ENCODE measurements at places on chromosomes 7 and 10.

DNA sequence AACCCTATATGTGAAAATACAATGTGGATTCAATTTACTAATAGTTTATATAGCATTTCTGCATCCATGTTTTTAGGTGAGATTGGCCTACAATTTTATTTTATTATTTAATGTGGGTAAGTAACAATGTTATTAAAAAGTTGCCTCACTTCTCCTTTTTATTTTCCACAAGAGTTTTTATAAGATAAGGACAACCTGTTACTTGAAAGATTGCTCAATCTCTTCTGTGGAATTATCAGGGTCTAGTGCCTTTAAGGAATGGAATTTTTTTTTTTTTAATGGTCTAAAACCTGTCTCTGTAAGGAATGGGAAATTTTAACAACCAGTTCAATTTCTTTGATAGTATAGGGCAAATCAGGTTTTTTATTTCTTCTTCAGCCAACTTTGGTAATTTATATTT lies 53.9 kb upstream of the RAB18 start:
- no peak for DNase-seq

GRCh38 chr10:45660876-45661411 lies 11.6 kb downstream of the ZFAND4 start:
- DNase-seq = no peak

GRCh38 chr7:46811529-46811928 lies 770.4 kb downstream of the TNS3 start:
- DNase-seq = no peak

GRCh38 chr7:126818393-126819196 lies 434.1 kb downstream of the GRM8 start:
- DNase-seq = no peak

GRCh38 chr7:92150450-92151017 lies 16.3 kb upstream of the CYP51A1 start:
- DNase-seq = no peak
